ENCODE measurements at places on chromosomes 4 and X. TPM values are rescaled to one million over a fixed set of nuclear protein-coding genes. Genes with fewer than 3 reads are reported as not detected.
A peak's percentile ranks its signal among the peaks of the same experiment; 100 is the strongest.

GRCh38 chrX:112359906-112360305, 277.3 kb upstream of the TRPC5 start:
- H3K4me1 ChIP-seq: no peaks in the 10 kb centered on the region
- H3K36me3 ChIP-seq: no peaks in the 10 kb centered on the region
- no peak overlapping the region for H3K27ac ChIP-seq
- H3K4me3 ChIP-seq: no peak overlapping the region
- DNase-seq: no peak
- H3K27me3 ChIP-seq: no peaks in the 10 kb centered on the region

- no peaks in the 10 kb centered on the region for H3K27me3 ChIP-seq
- no peaks in the 10 kb centered on the region for H3K36me3 ChIP-seq
- no peak for DNase-seq
- H3K27ac ChIP-seq: no peak overlapping the region
Measured at GRCh38 chr4:184824081-184824775, 1.5 kb downstream of the ACSL1 start.

DNA sequence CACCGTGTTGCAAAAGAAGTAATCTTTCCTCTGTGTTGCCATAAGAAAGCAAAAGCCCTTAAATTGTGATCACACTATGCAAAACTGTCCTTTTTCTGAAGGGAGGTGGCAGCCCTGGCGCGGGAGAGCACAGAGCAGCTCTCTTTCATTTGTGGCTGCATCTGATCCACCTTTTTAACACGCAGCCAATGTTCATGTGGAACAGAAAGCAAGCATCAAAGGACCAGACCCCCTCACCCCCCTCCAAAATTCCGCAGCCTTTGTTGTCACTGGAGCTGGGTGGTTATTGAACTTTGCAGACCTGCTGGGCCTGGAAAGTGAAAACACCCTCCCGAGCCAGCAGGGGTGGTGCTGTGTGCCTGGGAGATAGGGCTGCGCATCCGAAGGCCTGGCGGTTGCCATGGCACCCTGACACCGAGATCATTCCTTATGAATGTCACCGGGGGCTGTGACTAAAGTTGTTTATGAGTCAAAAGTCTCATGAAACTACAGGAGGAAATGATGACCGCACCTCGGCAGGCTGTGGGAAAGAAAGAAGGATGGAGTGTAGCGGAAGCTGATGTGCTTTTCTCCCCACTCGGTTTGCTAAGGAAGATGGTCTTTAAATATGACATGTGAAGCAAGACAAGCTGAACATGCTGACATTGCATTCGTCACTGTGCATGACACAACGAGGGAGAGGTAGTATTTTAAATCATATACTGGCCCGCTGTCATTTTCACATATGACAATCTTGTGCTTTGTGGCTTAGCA, 367.4 kb downstream of the UNC5C start:
- DNase-seq: no peak
- H3K4me1 ChIP-seq: no peaks in the 10 kb centered on the region

DNA sequence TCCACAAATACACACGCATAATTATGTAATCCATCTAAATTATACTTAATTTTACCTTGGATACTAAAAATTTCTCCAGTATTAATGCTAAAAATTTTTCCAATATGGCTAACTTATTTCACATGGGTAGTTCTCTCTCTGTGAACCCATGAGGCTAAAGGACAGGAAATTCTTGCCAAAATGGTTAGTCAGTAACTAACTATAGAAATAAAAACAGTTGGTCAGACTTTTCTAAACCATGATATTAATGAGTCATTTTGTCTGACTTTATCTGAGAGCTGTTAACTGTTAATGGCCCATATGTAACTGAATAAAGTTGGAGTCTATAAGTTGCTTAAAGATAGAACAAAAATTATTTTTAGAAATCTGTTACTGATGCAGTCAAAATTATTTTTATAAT, 549.4 kb downstream of the TLL1 start:
- H3K4me3 ChIP-seq: no peak overlapping the region
- no peaks in the 10 kb centered on the region for H3K4me1 ChIP-seq
- no peak for DNase-seq
- H3K27me3 ChIP-seq: no peaks in the 10 kb centered on the region
- H3K27ac ChIP-seq: no peak overlapping the region
- no peaks in the 10 kb centered on the region for H3K36me3 ChIP-seq

CSN1S1 gene
- not detected for total RNA-seq

PASD1 gene
- total RNA-seq: not detected

SFRP2 gene
- not detected for total RNA-seq

SPACA5 gene
- not detected for total RNA-seq

ASB12 gene
- not detected for total RNA-seq

- no peak overlapping the region for H3K4me3 ChIP-seq
- H3K36me3 ChIP-seq: no peaks in the 10 kb centered on the region
- DNase-seq: no peak
Measured at GRCh38 chr4:141702472-141703182, 66.2 kb downstream of the IL15 start.

- peak overlapping the region; percentile 63 for H3K27ac ChIP-seq
- DNase-seq: peak; percentile 53
- peaks cover 72% of the 10 kb centered on the region for H3K4me1 ChIP-seq
- no peaks in the 10 kb centered on the region for H3K27me3 ChIP-seq
Measured at GRCh38 chr4:110087070-110087708, 111.2 kb downstream of the ELOVL6 start.

HOPX gene
- total RNA-seq: 0.98 TPM

NEUROG2 gene
- not detected for total RNA-seq

- no peak overlapping the region for H3K4me3 ChIP-seq
- peaks cover 48% of the 10 kb centered on the region for H3K4me1 ChIP-seq
- H3K27me3 ChIP-seq: no peaks in the 10 kb centered on the region
- H3K36me3 ChIP-seq: no peaks in the 10 kb centered on the region
- H3K27ac ChIP-seq: no peak overlapping the region
- DNase-seq: no peak
Measured at GRCh38 chr4:140042634-140043033, 111.3 kb downstream of the MAML3 start.

USP17L24 gene
- not detected for total RNA-seq

- no peaks in the 10 kb centered on the region for H3K27me3 ChIP-seq
- DNase-seq: no peak
- H3K4me3 ChIP-seq: no peak overlapping the region
Measured at GRCh38 chrX:123698979-123699520, 33.8 kb downstream of the THOC2 start.

Measured in PC-9 (cell line).